ENCODE measurements at places on chromosomes 1 and 21.

- DNase-seq = no peak
Observed at GRCh38 chr1:66182551-66183178, 351.3 kb upstream of the SGIP1 start.

- no peak for DNase-seq
Observed at GRCh38 chr1:25223471-25223870, 8.8 kb downstream of the SYF2 start.

DNA sequence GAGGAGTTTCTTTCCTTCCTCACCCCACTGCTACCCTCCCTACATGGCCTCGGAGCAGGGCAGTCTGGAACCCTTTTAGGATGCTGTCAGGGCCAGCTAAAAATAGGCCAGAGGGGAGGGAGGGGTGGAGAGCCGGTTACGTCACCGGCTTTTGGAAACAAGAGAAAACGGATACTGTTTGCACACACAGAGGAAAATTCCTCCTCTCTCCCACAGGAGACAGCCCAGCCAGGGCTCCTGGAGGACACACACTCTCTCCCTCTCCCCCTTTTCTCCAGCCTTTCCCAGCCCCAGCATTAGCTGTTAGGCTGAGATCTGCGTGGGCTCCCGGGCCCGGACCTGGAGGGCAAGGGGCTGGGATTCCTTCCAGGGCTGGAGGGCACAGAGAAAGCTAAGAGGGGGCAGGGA is 20.0 kb upstream of the ALDH4A1 start:
- DNase-seq = no peak

- no peak for DNase-seq
Observed at GRCh38 chr1:226406401-226406881, 1.5 kb downstream of the PARP1 start.

DNA sequence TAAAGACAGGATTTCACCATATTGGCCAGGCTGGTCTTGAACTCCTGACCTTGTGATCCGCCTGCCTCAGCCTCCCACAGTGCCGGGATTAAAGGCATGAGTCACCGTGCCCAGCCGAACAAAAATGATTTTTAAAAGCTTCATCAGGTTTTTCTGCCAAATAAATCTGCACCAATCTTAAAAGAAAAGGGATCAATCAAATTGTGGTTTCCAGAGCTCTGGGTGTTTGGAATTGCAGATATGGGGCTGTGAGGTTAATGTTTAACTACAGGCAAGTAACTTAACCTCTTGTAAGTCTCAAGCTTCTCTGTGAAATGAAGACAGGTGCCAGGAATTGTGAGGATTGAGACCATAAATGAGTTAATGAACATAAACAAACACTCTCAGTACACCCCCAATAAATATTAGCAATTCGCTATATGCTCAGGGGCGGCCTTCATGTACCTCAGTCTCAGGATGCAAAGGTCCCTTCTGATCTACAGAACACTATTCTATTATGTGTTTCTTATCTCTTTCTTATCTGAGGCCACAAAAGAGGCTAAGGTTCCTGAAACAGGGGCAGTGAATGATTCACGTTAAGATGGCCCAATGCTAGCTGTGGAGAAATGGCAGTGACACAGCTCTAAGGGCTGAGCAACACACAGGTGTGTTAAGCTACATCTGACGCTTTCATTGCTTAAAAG is 7.1 kb upstream of the GNPAT start:
- DNase-seq = no peak

DNA sequence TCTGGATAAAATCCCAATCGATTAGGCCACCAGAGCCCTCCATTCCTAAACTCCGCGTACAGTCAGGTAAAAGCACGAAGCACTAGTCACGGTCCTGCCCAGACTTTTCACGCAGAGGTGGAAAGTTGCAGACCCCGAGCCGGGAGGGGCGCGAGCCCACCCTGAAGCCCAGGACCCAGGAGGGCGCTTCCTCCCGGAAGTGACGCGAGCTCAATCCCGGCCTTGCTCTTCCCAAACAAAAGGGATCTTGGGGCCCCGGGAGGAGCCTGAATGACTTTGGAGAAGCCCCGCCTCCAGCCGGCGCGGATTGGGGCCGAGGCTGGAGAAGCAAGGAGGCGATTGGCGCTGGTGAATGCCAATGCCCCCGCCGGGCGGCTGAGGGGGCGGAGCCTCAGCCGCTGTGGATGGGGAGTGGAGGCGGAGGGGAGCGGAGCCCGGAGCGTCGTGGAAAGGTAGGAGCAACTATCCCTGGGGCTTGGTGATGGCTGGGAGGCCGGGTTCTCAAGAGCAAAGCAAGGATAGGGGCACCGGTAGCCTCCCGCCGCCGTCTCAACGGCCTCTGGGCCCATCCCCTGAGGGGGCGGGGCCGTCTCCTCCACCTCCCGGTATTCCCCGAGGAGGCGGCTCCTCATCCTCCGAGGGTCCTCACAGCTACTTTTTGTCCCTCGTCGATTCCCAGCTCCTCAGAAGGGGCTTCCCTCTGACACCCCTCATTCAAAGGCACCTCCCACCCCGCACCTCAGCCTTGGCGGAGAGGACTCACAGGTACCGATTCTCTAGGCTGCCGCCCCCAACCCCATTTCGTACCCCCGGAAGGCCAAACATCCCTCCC is at the start of gene CTTNBP2NL:
Gene CTTNBP2NL, plus strand, starts transcription at position 394 of the 832 bp plus-strand sequence. CDS start 19,952 bp downstream, outside the sequence.
- DNase-seq = no peak

DNA sequence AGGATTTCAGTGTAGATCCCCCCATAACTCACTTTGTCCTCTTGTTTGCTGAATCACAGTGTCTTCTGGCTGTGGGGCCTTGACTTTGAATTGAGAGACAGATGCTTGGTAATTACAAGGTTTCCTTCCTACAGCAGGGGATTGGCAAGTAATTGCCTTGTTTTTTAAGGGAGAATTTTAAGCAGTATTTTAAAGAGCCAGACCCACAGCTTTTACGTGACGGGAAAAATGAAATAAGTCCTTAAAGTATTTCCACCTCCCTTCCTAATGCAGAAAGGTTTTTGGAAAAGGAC is 41.0 kb downstream of the PGBD5 start:
- DNase-seq = no peak

GRCh38 chr1:231566496-231566895 is 38.0 kb downstream of the TSNAX start:
- DNase-seq = no peak

- no peak for DNase-seq
Observed at GRCh38 chr1:239387304-239388158, 1.2 kb downstream of the CHRM3 start.

DNA sequence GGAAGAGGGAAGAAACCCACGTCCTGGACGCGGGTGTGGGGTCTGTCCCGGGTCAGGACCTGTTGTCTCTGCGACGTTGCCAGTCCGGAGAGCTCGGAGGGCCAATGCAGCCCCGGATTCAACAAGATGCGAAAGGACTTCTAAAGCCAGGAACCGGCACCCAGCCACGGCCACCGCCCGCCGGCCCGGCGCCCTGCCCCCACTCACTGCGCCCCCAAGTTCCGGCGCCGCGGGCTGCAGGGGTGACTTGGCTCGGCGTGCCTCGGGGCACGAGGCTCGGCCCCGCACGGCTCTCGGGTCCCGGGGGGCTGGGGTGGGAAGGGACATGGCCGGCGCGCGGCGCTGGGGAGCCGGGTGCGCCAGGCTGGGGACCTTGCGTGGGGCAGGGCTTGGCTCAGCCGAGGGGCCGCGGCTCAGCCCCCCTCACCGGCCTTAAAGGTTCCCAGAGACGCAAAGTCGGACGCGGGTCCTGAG is 51.8 kb upstream of the H6PD start:
- DNase-seq = no peak
